ENCODE measurements at places on chromosomes 5 and 9.

DNA sequence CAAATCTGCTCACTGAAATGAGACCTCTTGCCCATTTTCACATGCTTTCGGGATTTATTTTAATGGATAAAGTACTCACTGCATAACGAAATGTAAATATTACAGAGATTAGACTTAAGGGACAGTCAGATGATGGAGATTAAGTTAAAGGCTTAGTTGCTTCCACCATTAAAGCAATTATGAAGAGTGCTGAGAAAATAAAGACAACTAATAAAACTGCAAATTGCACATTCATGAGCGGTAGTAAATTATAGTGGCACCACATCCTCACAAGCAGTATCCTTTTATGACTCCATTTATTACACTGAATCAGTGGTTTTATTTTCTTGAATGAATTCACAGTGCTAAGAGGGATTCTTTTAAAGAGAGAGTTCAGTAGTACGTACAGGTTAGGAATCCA, 76.2 kb upstream of the TMED7 start:
- DNase-seq: no peak

DNA sequence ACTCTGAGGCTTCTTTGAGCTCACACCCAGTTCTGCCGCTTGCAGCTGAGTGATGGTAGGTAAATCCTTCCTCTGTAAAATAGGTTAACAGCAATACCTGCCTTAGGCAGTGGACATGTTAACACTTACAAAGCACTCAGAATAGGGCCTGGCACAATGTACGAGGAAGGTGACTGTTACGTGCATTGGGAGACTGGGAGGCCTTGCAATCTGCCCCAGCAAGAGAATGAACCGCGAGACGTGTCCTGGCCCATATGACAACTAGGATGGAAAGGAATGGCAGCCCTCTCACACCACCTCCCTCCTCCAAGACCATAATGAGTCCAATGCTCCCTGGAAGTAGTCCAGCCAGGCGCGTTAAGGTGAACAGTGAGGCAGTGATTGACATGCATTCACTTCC, 23.1 kb upstream of the AKNA start:
- no peak for DNase-seq

DNA sequence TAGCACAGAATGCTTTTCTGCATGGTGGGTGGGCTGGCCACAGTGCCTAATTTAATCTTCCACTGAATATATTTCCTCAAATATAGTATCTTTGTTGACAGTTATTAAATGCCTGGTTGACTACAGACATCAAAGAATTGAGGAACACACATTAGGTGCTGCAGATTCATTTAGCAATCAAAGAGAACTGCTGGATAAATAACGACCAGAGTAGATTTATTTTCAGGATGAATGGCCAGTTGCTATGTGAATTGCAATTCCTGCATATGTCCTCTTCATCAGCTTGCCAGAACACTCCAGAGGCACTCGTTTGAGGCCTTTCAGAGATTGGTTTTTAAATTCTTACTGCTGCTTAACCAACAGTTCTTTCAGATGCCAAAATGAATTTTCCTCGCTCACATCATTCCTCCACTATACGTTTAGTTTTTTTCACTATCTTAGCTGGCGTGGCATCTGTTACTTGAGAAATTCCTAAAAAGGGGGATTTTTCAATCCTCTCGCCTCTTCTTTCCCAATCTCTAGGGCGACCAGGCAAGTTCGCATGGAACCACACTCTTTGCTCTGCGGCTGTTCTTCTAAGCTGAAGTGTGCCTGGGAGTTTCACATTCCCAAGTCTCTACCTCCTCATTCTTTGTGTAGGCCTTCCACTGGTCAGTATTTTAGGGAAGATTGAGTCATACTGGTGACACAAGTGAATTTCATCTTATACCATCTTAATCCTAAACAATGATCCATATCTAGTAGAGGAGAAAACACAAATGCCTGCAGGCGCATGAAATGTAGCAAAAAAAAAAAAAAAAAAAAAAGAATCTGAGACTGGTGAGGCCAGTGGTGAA, 237.1 kb upstream of the NMUR2 start:
- DNase-seq: no peak

DNA sequence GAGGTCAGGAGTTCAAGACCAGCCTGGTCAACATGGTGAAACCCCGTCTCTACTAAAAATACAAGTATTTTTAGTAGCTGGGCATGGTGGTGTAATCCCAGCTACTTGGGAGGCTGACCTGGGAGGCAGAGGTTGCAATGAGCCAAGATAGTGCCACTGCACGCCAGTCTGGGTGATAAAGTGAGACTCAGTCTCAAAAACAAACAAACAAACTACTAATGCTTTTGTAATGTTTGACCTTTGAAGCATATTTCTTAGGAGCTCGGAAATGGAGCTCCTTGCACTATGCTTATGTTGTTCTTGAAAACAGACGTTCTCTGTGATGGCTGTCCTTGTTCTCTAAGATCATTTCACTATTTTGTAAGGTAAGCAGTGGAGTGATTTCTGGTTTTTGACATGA, 6.0 kb downstream of the F2RL2 start:
- DNase-seq: no peak

DNA sequence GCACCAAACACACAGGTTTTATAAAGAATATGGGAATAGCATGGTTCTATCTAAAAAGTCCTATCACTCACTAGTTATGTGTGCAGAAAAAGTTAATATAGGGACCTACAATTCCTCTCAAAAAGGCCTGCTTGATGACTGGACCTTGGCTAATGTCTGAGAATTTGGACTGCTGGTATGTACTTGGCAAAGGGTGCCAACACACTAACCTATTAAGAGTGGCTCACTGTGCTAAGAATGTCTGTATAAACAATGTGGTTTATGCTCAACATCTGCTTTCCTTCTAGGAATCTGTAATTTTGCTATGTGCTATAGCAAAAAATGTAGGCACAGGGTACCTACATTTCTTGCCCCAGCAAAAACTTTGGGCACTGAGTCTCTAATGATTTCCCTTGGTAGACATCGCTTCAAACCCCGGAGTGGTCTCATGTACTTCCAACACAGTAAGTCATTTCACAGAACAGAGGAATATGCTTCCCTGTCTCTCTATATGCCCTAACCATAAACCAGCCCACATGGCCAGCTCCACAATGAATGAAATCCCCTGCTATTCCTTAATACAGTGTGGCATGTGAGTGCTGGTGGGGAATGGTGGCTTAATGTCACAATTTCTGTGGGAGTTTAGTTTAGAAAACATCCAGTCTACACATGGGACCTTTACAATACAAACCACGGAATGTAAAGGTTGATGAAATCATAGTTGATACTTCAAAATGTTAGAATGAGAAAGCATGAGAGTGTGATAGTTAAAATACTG, 101.7 kb downstream of the UBAP2 start:
- DNase-seq: peak; percentile 95

DNA sequence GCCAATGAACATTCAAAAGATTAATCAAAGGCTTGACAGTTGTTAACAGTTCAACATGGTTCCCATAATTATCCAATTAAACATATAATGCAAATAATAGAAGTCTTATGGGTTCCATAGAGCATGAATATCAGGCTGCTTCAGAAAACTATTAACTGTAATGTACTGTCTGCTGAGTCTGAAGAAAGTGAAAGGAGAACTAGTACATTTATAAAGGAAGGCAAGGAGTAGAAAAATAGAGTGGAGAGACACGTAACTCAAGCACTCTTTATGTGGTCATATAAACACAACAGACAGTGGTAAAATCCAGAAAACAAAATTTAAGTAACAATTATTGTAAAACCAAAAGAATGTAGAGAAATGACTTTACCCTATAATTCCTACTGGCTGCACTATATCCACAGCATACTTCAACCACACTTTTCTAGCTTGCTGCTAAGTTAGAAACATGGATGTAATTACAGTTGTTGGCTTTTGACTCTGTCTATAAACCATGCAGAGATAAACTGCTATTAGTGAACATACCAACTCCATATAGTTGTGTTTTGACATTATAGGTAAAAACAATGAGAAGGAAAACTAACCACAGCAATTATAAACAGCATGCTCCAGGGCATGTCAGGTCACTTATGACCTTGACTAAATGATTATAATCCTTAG, 32.7 kb downstream of the NFIB start:
- no peak for DNase-seq

DNA sequence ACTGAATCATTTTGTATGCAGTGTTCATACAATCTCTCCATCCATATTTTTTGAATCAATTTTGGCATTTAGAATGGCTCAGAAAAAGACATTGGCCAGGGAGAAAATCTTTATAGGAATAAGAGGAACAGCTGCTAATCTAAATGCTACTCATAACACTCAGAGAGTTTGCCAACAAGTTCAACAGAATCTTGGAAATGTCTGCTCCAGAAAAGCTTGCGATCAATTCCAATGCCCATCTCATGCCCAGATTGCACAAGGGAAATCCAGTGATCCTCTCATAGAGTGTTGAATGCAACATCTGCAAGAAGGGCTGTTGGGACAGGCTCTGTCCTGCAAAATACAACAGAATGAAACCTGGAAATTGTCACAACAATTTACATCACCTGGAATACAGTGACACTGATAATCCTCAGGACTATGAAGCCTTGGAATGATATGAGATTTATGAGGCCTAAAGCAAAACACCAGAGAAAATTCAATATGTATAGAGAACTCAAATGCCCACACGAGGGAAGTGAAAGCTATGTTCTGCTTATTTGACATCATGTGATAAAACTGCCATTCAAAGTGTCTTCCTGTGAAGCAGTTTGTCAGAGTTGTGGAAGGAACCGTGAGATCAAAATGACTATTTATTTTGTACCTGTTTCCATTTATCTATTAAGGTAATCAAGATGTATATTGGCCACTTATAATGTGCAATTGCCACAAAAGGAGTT, 190.1 kb downstream of the PARP8 start:
- no peak for DNase-seq

GRCh38 chr9:134566936-134567335, 74.7 kb upstream of the COL5A1 start:
- no peak for DNase-seq

DNA sequence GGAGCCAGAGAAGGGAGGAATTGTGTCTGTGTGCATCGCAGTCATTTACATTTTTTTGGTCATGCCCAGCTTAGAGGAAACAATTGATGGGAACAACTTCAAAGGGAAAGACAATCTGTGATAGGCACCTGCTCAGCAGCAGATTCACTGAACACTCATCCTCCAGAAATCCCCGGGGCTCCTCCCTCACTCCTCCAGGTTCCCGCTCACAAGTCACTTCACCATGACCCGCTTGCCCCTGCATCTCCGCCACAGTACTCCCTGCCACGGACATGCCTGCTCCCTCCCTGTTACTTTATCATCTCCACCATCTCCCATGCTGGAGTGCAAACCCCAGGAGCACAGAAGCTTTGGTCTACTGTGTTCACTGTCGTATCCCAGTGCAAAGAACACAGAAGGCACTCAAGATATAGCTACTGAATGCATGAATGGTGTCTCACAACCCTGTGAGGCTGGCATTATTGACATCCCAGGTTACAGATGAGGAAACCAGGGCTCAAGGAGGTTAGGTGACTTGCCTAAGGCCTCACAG, 16.2 kb downstream of the LHX6 start:
- no peak for DNase-seq

DNA sequence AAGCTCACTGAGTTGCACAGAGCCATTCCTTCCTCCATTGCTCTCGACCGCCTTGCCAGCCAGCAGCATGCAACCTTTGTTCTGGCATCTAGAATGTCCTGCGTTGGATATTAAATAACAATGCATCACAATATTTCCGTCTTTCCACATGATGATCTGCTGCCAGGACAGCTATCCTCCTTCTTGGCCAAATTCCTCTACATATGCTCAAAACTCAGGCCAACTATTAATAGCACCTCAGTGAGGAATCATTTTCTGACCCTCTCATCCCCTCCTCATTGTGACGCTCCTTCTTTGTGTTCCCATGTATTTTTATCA, 128.6 kb downstream of the MYO10 start:
- no peak for DNase-seq

DNA sequence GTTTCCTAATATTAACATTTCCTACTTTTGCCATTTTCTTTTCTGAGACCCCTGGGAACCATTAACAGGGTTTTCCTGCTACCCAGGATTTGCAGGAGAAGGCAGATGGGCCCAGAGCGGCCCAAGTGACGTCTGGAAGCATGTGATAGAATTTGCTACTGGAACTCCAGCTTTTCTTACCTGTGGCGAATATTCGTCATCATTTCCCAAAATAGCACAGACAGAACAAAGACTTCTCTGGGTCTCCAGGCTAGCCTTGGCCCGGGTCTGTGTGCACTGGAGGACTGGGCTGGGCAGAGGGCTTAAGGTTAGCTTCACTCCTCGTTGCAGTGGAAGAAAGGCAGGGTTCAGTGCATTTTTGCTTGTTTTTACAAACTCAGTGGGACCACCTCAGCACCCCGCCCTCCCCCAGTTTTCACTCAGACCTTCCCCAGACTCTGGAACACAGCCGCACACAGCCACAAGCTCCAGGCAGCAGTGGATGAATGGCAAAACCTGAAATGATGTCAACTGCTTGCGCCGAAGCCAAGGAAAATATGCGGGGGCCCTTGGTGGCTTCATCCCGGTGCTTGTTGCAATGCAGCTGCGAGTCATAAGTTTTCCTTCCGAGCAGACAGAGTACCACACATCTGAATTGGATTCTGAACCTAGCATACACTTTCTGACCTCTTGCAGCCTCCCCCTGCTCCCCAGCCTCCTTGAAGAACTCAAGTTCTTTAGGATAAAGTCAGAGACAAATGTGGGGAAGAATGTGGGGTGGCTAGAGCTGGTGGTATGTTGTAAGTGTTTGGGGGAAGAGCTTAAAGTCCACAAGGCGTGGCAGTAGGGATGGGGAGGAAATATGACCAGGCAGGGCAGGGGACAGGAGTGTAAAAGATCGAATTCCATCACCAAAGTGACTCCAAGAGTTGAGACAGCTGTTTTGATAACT, 586.0 kb downstream of the CCDC171 start:
- no peak for DNase-seq

DNA sequence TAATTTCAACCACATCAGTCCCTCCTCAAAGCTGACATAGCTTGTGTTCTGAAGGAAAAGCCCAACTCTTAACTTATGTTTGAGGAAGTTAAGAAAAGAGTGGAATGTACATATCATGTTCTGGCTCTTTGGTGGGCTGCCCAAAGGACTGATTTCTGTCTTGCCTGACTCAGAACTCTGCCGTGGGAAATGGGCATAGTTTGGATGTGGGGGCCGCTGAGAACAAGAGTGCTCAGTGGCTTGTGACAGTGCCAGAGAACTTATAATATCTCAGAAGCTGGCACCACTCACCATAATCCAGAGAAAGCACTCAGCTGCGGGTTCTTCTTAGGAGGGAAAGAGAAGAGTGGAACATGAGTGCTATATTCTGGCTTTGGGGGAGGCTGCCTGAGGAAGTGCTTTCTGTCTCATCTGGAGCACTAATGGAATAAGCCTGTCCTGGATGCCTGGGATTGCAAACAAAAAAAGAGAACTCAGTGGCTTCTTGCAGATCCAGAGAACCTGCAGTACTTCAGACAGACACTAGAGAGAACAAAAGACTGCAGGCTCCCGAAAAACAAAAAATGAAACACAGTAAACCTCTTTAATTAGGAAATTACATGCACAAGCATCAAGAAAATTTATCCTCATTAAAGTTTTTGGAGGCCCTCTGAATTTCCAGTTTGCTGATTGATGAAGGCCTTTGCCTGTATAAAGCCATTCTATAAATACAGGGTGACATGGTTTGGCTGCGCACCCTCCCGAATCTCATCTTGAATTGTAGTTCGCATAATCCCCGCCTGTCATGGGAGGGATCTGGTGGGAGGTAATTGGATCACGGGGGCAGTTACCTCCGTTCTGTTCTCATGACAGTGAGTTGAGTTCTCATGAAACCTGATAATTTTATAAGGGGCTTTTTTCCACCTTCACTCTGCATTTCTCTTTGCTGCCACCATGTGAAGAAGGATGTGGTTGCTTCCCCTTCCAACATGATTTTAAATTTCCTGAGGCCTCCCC, 207.0 kb downstream of the DMAC1 start:
- no peak for DNase-seq

- no peak for DNase-seq
Measured at GRCh38 chr9:91407580-91408318, 15.9 kb downstream of the NFIL3 start.

Data from kidney tubule cell (primary cell).